ENCODE measurements at places on chromosomes 12 and 14. TPM values are rescaled to one million over a fixed set of nuclear protein-coding genes. Genes with fewer than 3 reads are reported as not detected.

The RASAL1 gene
- not detected for polyA plus RNA-seq

The TMTC2 gene
- 2.0 TPM for polyA plus RNA-seq

The FMNL3 gene
- polyA plus RNA-seq = 1.2 TPM

The NRXN3 gene
- polyA plus RNA-seq = 0.22 TPM

The FOXM1 gene
- 0.30 TPM for polyA plus RNA-seq

The HECTD4 gene
- polyA plus RNA-seq = 10.1 TPM
